ENCODE measurements at places on chromosomes 12 and 14. TPM values are rescaled to one million over a fixed set of nuclear protein-coding genes. Genes with fewer than 3 reads are reported as not detected.

- DNase-seq = no peak
- no peaks in the 10 kb centered on the region for H3K36me3 ChIP-seq
- H3K4me1 ChIP-seq = no peaks in the 10 kb centered on the region
- H3K27me3 ChIP-seq = no peaks in the 10 kb centered on the region
Observed at GRCh38 chr12:111858186-111858585, 16.2 kb downstream of the MAPKAPK5 start.

The GAPDH gene
- total RNA-seq = 1,098 TPM

DNA sequence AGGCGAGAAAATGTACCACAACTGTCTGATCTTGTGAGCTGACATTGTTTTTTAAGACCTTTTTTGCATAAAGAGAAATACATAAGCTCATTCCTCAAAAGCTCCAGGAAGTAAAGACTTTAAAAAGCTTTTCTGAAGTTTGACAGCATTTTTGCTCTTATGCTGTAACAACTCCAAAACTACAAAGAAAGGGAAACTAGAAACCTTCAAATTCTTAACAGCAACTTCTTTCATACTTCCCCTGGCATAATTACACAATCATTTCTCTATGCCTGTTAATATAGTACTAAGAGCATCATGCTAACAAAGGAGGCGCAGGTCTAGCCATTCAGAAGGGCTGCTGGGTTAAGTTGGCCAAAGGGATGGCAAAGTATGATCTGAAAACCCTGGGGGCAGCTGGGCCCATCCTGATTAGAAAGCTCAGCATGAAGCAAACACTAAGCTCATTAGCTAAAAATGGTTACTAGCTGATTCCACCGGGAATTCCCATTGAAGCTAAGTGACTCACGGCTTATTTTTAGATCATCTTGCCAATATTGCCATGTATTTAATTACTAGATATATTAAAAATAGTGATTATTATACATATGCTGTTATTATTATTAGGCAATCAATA lies 26.1 kb upstream of the ANP32D start:
- no peak overlapping the region for H3K4me3 ChIP-seq
- H3K27me3 ChIP-seq = no peaks in the 10 kb centered on the region
- no peaks in the 10 kb centered on the region for H3K36me3 ChIP-seq
- H3K4me1 ChIP-seq = no peaks in the 10 kb centered on the region
- H3K27ac ChIP-seq = no peak overlapping the region

GRCh38 chr14:89243741-89244140 lies 173.3 kb downstream of the FOXN3 start:
- no peaks in the 10 kb centered on the region for H3K36me3 ChIP-seq
- no peaks in the 10 kb centered on the region for H3K27me3 ChIP-seq
- H3K27ac ChIP-seq = no peak overlapping the region
- H3K4me3 ChIP-seq = no peak overlapping the region
- no peak for DNase-seq

The R3HDM2 gene
- total RNA-seq = 38.4 TPM

The HDAC7 gene
- total RNA-seq = 32.1 TPM

DNA sequence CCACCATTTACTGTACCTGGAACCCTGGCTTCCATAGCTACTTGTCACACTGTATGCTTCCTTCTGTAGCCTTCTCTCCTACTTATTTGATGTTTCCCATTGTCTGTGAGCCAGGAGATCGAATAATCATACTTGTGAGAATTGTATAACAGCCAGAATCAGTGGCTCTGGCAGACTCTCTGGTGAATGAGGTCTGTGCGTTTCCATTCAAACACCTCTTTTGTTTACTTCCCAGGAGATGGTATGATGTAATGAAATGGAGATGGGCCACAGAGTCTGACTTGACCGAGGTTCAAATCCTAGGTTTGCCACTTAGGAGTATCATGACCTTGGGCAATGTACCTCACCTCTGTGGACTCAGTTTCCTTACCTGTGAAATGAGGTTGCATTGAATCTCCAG lies 35.7 kb upstream of the CLMN start:
- H3K4me3 ChIP-seq = no peak overlapping the region
- no peaks in the 10 kb centered on the region for H3K36me3 ChIP-seq
- no peak overlapping the region for H3K27ac ChIP-seq
- no peaks in the 10 kb centered on the region for H3K27me3 ChIP-seq

DNA sequence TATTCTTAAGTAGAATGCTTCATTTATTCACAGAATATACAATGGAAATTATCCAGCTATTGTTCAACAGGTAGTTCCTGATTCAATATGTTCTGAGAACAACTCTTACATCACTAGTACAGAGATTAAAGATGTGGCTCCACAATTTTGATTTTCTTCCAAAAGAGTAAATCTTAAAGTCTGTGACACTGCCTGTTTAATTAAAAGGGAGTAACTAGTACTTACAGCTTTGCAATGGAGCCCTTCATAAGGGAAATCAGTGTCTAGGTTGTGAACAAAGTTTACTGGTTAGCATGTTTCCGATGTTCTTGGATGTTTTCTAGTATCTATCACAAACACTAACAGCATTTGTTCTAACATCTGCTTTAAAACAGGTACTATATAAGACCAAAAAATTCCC lies 30.8 kb downstream of the MIA2 start:
- no peaks in the 10 kb centered on the region for H3K27me3 ChIP-seq
- H3K4me1 ChIP-seq = peaks cover 10% of the 10 kb centered on the region
- no peak overlapping the region for H3K27ac ChIP-seq
- no peaks in the 10 kb centered on the region for H3K36me3 ChIP-seq

DNA sequence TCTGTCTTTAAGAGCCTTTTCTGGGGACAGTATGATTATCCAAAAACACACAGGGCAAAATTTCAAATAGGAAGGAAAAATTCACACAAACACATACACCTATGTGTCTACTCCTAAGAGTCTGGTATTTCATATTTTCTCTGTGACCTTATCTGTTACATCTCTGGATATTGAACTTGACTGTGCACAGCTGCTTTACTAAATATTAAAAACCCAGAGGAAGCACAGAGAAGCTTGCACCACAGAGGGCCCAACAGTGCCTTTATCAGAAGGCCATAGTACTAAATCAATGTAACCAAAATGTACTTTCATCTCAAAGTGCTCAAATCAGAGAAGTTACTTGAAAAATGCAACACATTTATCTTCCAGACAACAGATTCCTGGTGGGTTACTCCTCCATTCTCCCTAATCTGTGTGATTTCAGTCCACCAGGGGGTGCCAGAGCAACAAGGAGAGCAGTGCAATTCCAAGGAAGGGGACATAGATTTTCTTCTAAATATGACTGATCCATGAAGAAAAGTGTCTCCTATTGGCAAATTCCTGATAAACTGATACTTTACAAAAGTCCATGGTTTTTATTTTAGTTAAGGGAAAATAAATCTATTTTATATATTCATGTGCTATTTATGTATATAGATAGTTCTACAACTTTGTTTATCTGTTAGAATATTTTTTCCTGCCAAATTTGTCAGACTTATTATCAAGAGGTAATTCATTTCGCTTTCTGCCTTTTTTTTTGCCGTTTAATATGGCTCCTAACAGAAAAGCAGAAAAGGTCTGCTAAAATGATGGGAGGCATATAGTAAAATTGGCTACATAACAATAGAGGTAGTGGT lies 617.6 kb downstream of the LRFN5 start:
- H3K36me3 ChIP-seq = no peaks in the 10 kb centered on the region
- no peak overlapping the region for H3K4me3 ChIP-seq

The ERBB3 gene
- total RNA-seq = 341 TPM

- no peaks in the 10 kb centered on the region for H3K27me3 ChIP-seq
- H3K27ac ChIP-seq = no peak overlapping the region
- no peak for DNase-seq
Observed at GRCh38 chr12:96719660-96720362, 187.2 kb upstream of the NEDD1 start.

DNA sequence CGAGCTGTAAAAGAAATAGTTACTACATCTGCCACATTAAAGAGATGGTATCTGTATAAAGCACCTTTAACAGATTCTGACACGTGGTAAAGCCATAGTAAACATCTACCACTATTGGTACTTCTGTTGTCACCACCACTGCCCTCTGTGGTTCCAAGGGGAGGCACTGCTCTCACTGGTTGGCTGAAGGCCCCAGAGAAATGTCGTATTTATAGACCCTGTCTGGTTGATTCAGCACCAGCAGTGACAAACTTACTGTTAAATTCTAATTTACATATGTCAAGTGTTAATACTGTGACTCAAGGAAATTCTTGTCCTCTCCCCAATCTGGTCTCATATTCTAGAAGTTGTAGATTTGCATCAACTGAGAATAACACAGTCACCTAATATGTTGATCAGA lies 281.1 kb downstream of the ERC1 start:
- H3K4me1 ChIP-seq = no peaks in the 10 kb centered on the region
- no peak overlapping the region for H3K27ac ChIP-seq
- no peaks in the 10 kb centered on the region for H3K27me3 ChIP-seq
- H3K36me3 ChIP-seq = no peaks in the 10 kb centered on the region

The FCF1 gene
- 0.58 TPM for total RNA-seq

DNA sequence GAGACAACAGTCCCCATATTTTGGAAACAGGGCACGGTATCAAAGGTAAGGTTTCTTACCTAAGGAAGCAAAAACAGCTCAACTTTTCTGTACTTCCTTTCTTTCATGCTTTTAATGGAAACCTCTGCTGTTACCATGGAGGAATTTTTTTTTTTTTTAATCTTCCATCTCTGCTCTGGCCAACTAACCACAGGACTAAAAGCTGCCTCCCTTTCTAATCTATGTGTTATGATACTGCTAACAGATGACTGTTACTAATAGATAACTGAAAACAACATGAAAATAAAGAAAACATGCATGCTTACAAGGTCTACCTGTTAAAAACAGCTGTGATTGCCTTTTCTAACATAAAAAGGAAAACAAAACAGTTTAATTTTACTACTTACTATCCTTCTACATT lies 168.4 kb downstream of the SOX5 start:
- no peak overlapping the region for H3K27ac ChIP-seq
- H3K36me3 ChIP-seq = no peaks in the 10 kb centered on the region
- no peak for DNase-seq
- H3K4me1 ChIP-seq = no peaks in the 10 kb centered on the region
- no peaks in the 10 kb centered on the region for H3K27me3 ChIP-seq
- H3K4me3 ChIP-seq = no peak overlapping the region

The DAD1 gene
- total RNA-seq = 110 TPM

GRCh38 chr12:117000316-117000715 lies 89.6 kb downstream of the FBXW8 start:
- H3K27ac ChIP-seq = no peak overlapping the region
- H3K36me3 ChIP-seq = peaks cover 55% of the 10 kb centered on the region
- H3K4me1 ChIP-seq = no peaks in the 10 kb centered on the region
- no peak for DNase-seq
- H3K4me3 ChIP-seq = no peak overlapping the region

The TBX5 gene
- not detected for total RNA-seq

The CLMN gene
- 30.1 TPM for total RNA-seq

DNA sequence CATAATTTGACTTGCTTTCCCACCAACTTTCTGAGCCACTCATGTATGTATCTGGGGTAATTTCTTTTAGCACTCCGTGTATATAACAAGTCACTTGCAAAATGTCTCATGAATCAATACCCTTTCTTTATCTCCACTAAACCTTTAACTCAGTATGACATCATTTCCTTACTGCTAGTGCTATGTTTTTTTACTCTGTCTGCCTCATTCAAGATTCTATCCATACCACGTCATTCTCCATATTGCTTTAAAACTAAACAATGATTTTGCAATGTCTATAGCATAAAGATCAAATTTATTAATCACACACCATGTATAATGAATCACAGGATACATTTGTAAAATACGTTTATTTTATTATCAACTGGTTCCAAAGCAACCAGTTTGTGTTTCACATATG lies 178.2 kb downstream of the PIK3C2G start:
- peaks cover 6% of the 10 kb centered on the region for H3K4me1 ChIP-seq
- H3K27ac ChIP-seq = no peak overlapping the region
- no peak overlapping the region for H3K4me3 ChIP-seq
- H3K36me3 ChIP-seq = no peaks in the 10 kb centered on the region
- no peak for DNase-seq
- no peaks in the 10 kb centered on the region for H3K27me3 ChIP-seq

The PCED1B gene
- total RNA-seq = 7.4 TPM

- no peaks in the 10 kb centered on the region for H3K27me3 ChIP-seq
- no peak overlapping the region for H3K4me3 ChIP-seq
- H3K27ac ChIP-seq = no peak overlapping the region
- no peaks in the 10 kb centered on the region for H3K36me3 ChIP-seq
- no peak for DNase-seq
Observed at GRCh38 chr14:64795921-64796320, 83.8 kb downstream of the SPTB start.

GRCh38 chr14:99777951-99778350 lies 15.3 kb upstream of the EML1 start:
- no peaks in the 10 kb centered on the region for H3K36me3 ChIP-seq
- peaks cover 7% of the 10 kb centered on the region for H3K27me3 ChIP-seq
- DNase-seq = no peak

The KRT82 gene
- not detected for total RNA-seq

The BDKRB1 gene
- total RNA-seq = not detected

DNA sequence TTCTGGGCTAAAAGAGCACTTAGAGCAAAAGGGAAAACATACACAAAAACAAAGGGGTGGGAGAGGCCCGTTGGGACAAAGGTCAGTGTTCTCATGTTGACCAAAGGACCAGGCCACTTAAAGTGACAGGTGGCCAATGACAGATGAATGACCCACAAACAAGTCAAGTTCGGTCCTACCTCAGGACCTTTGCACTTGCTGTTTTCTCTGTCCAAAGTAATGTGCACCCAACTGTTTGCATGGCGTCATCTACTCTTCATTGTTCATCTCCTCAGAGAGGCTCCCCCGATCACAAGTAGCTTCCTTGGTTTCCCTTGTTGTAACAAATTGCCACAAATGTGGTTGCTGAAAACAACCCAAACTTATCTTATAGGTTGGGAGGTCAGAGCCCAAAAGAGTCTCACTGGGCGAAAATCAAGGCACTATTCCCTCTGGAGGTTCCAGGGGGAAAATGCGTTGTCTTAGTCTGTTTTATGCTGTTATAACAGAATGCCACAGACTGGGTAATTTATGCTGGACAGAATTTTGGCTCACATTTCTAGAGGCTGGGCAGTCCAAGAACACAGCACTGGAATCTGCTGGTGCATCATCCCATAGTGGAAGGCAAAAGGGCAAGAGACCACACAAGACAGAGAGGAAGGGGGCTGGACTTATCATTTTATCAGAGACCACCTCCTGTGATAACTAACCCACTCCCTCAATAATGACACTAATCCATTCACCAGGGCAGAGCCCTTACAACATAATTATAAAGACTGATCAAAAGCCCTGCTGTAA lies 23.9 kb downstream of the CLMN start:
- H3K27ac ChIP-seq = no peak overlapping the region
- H3K4me3 ChIP-seq = no peak overlapping the region
- no peaks in the 10 kb centered on the region for H3K36me3 ChIP-seq
- no peak for DNase-seq
- peaks cover 19% of the 10 kb centered on the region for H3K4me1 ChIP-seq

DNA sequence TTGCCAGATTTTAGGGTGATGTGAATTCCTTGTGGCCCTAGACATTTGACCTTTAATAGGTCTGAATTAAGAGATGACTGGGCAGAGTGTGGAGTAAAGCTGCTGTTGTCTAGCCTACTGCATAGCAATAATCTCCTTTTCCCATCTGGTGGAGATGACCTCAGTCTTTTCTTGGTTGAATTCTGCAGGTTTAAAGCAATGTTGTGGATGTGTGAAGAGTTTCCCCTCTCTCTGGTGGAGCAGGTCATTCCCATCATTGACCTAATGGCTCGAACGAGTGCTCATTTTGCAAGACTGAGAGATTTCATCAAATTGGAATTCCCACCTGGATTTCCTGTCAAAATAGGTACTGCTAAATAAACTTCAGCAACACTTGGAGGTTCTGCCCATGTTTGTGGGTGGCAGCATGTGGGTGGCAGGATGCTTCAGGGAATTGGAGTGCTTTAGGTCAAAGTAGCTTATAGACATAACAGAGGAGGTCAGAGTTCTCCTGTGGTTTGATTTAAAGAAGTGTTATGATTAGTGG lies 19.0 kb downstream of the C12orf76 start:
- H3K4me1 ChIP-seq = no peaks in the 10 kb centered on the region
- no peaks in the 10 kb centered on the region for H3K27me3 ChIP-seq
- H3K36me3 ChIP-seq = peaks cover 98% of the 10 kb centered on the region
- no peak overlapping the region for H3K27ac ChIP-seq
- DNase-seq = no peak

Measured in stomach (tissue), 19 donors.